ENCODE measurements at places on chromosomes 7 and 10.

DNA sequence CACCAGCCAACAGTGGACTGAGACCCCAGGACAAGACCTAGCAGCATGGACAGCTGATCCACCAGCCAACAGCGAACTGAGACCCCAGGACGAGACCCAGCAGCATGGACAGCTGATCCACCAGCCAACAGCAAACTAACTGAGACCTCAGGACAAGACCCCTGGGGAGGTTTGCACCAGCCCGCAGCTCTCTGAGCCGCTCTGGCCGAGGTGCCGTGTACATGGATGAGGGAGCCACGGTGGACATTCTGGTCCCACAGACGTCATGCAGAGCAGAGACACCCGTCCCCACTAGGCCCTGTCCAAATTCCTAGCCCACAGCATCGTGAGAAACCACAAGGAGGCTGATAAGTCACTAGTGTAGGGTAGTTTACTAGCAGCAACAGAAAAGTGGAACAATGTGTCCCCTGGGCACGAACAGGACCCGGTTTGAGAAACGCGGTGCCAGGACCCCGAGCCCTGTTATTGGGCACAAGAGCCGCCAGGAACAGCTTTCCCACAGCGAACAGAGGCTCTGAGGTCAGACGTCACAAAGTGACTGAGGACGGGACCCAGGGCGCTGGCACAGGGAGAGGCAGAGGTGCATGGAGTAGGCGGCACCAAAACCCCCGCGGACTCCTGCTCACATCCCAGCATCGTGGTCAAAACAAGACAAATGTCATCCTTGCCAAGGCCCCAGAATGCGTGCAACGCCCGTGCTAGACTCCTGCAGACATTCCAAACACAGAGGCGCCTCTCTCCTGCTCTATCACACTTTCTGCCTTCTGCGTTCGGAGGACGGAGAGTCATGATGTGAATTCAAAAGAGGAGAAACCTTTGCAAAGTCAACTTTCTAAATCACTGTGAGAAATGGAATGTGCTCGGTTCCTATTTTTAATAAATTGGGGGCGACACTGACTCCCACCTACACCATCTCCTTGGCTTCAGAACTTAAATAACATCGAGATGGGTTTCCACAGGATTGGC lies 8.1 kb downstream of the STK32C start:
- DNase-seq = no peak

GRCh38 chr7:101099969-101100781 lies 14.9 kb downstream of the TRIM56 start:
- no peak for DNase-seq

GRCh38 chr7:156629873-156630272 lies 10.7 kb upstream of the RNF32 start:
- no peak for DNase-seq

DNA sequence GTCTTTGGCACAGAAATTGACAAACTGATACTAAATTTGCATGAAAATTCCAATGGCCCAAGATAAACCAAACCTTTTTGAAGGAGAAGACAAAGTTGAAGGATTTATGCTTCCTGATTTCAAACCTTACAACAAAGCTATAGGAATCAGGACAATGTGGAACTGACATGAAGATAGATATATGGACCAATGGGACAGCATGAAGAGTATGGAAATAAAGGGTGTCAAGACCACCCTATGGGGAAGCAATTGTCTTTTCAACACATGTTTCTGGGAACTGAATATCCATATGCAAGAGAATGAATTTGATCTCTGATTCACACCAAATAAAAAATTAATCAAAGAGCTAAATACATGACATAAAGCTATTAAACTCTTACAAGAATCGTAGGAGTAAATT lies 77.2 kb upstream of the ADARB2 start:
- DNase-seq = no peak

DNA sequence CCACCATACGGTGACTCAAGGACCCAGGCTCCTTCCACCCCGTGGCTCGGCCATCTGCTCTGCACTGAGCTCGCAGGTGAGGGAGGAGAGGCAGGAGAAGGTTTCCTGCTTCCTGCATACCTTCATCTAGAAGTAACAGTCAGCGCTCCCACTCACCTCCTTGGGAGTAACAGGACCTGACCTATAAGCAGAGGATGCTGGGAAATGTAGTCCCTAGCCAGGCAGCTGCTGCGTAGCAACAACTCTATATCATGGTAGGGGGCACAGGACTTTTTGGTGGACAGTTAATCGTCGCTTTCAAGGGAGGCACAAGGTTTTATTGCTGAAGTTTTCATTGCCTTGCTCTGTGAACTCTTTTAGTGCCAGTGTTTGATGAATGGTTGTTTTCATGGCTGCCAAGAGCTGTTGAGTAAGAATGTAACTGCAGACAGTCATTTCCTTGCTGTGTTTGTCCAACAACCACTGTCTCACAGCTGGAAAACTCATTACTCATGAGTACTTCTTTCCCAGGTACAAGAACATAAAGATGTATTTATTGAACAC lies 10.2 kb upstream of the ZFYVE27 start:
- no peak for DNase-seq

- no peak for DNase-seq
These were observed 74.6 kb downstream of the CUL1 start for GRCh38 chr7:148773334-148773733.

GRCh38 chr10:43166880-43167497 lies 28.7 kb downstream of the CSGALNACT2 start:
- DNase-seq = no peak
